ENCODE measurements at places on chromosomes 5 and 9.

- peaks cover 17% of the 10 kb centered on the region for H3K4me1 ChIP-seq
- DNase-seq: no peak
- no peaks in the 10 kb centered on the region for H3K27me3 ChIP-seq
- peaks cover 20% of the 10 kb centered on the region for H3K36me3 ChIP-seq
Measured at GRCh38 chr9:27572061-27572460, 1.2 kb downstream of the C9orf72 start.

GRCh38 chr9:93186215-93186945 is 2.4 kb downstream of the WNK2 start:
- DNase-seq: no peak
- H3K27ac ChIP-seq: no peak overlapping the region
- H3K27me3 ChIP-seq: peaks cover 76% of the 10 kb centered on the region

DNA sequence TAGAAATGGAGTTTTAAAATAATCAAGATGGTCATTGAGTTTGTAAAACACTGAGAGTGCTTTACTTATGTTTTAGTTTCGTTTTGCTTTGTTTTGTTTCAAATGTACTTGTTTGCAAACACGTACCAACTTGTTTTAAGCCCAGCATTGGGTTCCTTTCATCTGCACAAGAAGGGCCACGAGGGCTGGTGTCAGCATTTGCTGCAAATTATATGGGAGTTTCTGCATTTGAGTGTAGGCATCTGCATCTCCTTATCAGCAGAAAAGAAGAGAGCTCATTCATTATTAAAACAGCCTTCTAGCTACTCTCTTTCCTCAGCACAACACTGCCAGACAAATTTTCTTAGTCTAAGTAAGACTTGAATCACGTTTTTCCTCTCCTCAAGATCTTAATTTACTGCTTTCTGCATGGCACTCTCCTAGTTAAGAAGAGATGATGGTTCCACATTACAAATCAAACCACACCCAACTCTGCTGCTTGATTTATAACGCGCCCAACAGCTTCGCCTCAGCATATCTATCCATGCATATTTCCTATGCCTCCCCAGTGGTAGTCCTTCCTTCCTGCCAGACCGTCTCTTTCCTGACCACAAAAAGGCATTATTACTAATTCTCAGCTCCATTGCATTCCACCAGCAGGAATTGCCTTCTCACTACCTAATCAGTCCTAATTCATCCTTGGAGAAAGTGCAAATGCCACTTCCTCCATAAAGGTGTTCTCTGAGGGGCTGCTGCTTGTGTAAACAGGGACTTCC is 95.2 kb upstream of the CAST start:
- peaks cover 11% of the 10 kb centered on the region for H3K4me1 ChIP-seq
- no peak overlapping the region for H3K27ac ChIP-seq
- DNase-seq: no peak
- H3K27me3 ChIP-seq: no peaks in the 10 kb centered on the region

DNA sequence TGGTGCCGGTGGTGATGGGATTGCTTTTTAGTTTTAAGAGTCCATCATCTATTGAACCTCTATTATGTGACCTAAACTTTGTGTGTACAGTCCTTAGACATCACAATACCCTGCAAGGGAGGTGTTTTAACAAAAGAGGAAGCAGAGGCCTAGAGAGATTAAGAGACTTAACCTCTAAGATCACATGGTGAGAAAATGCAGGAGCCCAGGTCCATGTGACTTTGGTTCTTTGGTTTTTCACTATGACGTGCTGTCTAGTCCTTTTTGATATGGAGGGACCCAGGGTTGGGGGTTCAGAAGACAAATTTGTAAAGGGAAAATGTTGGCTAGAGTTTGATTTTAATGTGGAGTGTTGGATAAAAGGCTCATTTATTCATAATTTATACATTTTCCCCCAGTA is 34.1 kb upstream of the TRMT10B start:
- peaks cover 54% of the 10 kb centered on the region for H3K27me3 ChIP-seq
- H3K4me1 ChIP-seq: no peaks in the 10 kb centered on the region
- H3K36me3 ChIP-seq: peaks cover 4% of the 10 kb centered on the region
- DNase-seq: no peak

DNA sequence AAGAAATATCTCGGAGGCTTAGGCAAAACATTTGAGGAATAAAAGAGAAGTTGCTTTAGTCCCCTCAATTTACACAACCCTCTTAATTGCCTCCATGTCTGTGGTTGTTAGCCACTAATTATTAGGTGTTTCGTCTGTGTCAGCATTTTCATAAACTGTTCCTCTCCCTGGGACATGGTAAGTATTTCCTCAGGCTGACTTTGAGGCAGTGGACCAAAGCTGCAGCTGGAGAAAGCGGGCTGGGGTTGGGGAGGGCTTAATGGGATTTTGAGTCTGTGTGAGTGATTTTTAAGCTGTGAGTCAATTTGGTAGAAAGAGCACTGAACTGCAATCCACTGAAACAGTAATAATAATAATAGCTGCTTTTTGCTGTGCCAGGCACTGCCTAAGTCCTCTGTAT is 13.0 kb upstream of the TTC1 start:
- no peak overlapping the region for H3K4me3 ChIP-seq
- no peaks in the 10 kb centered on the region for H3K36me3 ChIP-seq
- no peak overlapping the region for H3K27ac ChIP-seq
- no peaks in the 10 kb centered on the region for H3K4me1 ChIP-seq
- no peak for DNase-seq

GRCh38 chr5:72238712-72239445 is 81.2 kb downstream of the MRPS27 start:
- H3K4me1 ChIP-seq: peaks cover 28% of the 10 kb centered on the region
- no peak overlapping the region for H3K27ac ChIP-seq
- H3K27me3 ChIP-seq: no peaks in the 10 kb centered on the region
- no peak for DNase-seq
- no peak overlapping the region for H3K4me3 ChIP-seq

GRCh38 chr9:36543916-36544315 is 28.8 kb upstream of the MELK start:
- no peak overlapping the region for H3K27ac ChIP-seq
- H3K36me3 ChIP-seq: peaks cover 3% of the 10 kb centered on the region
- no peak overlapping the region for H3K4me3 ChIP-seq
- no peaks in the 10 kb centered on the region for H3K4me1 ChIP-seq
- DNase-seq: no peak
- peaks cover 18% of the 10 kb centered on the region for H3K27me3 ChIP-seq

GRCh38 chr5:137022725-137023124 is 476.4 kb downstream of the SPOCK1 start:
- H3K4me3 ChIP-seq: no peak overlapping the region
- no peaks in the 10 kb centered on the region for H3K36me3 ChIP-seq
- no peak overlapping the region for H3K27ac ChIP-seq
- peaks cover 5% of the 10 kb centered on the region for H3K4me1 ChIP-seq
- no peaks in the 10 kb centered on the region for H3K27me3 ChIP-seq
- DNase-seq: no peak

DNA sequence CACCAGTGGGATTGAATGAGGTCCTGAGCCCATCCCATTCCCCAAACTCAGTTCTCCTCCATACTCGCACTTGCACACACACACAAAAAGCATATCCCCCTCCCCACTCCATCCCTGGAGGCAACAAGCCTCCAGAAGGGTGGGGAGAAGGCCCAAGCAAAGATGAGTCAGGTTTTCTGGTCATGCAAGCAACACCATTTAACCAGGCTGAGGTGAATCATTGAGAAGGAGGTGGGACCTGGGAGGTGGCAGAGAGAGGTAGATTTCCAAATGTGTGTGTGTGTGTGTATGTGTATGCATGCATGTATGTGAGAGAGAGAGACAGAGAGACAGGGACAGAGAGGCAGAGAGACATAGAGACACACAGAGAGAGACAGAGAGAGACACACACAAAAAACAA is 185.2 kb upstream of the TRIM32 start:
- no peaks in the 10 kb centered on the region for H3K36me3 ChIP-seq
- H3K27ac ChIP-seq: no peak overlapping the region
- no peak for DNase-seq

- H3K4me3 ChIP-seq: peak overlapping the region; percentile 83
- no peak for DNase-seq
- H3K36me3 ChIP-seq: peaks cover 5% of the 10 kb centered on the region
- peaks cover 12% of the 10 kb centered on the region for H3K27me3 ChIP-seq
Measured at GRCh38 chr5:132012371-132013005, 1.0 kb upstream of the ACSL6 start.

GRCh38 chr5:128237000-128237399 is 153.4 kb downstream of the SLC12A2 start:
- no peak overlapping the region for H3K27ac ChIP-seq
- no peak overlapping the region for H3K4me3 ChIP-seq
- H3K27me3 ChIP-seq: peaks cover 44% of the 10 kb centered on the region
- H3K36me3 ChIP-seq: peaks cover 4% of the 10 kb centered on the region
- no peaks in the 10 kb centered on the region for H3K4me1 ChIP-seq

- H3K27ac ChIP-seq: no peak overlapping the region
- DNase-seq: no peak
- no peak overlapping the region for H3K4me3 ChIP-seq
- no peaks in the 10 kb centered on the region for H3K36me3 ChIP-seq
- H3K4me1 ChIP-seq: no peaks in the 10 kb centered on the region
- peaks cover 22% of the 10 kb centered on the region for H3K27me3 ChIP-seq
Measured at GRCh38 chr9:86573886-86574285, 219.7 kb upstream of the TUT7 start.

Measured in effector memory CD8-positive, alpha-beta T cell (primary cell).